Activated effector memory CD4-positive, alpha-beta T cell treated with anti-CD3 and anti-CD28 coated beads, Interleukin-2, amount 50 U/mL, for 16 hours (primary cell): ENCODE measurements at places on chromosomes 12 and 14.
A peak's percentile ranks its signal among the peaks of the same experiment; 100 is the strongest.

GRCh38 chr12:78403136-78403535 is 461.4 kb upstream of the SYT1 start:
- no peak for DNase-seq

DNA sequence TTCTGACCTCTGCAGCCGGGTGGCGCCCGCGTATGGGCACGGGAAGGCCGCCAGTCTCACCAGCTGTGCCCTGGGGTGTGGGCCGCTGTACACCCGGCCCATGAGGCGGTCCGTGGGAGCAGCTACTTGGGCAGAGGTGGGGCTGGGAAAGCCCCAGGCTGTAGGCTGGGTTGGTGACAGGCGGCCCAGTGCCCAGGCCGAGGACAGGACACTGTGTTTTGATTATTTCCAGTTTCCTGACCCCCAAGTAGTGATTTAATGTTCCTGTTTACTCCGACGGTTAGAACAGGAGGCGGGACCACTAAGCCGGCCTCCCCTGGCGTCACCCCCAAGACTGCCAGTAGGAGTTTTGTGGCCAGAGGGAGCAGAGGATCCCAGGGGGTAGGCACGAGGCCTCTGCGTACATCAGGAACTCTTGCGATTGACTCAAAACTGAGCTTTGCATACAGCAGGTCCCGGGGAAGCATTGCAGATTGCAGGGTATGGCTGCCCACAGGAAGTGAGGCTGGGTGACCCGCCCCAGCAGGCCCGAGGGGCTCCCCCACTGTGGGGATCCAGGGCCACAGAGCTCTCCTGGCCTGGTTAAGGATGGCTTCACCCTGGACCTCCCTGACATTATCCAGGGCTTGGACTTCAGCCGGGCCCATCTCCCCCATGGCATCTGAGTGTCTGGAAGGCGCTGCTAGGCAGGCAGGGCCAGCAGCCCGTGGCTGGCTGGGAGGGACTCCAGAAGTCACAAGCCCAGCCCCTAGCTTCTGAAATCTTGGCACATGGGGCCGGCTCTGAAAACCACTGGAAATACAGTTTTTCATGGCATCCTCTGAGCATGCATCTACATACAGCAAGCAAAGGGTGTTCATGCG is 42.5 kb upstream of the DIO3 start:
- no peak for DNase-seq

GRCh38 chr12:52634266-52635056 is 16.1 kb upstream of the KRT73 start:
- DNase-seq, result no peak

DNA sequence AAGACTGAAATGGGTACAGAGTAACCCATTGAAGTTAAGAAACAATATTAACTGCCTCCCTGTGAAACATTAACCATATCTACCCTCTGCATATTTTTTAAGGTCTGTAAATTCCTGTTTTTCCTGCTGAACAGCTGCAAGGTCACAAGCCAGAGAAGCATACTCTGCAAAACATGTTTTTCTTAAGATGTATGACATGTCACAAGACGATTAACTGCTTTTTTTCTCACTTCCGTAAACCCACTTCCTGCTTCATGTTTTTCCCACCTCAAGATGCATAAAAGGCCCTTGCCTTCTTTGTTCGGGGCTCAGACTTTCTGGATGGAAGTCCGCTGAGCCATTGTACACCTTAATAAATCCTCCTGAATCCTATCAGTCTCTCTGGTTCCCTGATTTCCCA is 504.7 kb upstream of the MIS18BP1 start:
- no peak for DNase-seq

DNA sequence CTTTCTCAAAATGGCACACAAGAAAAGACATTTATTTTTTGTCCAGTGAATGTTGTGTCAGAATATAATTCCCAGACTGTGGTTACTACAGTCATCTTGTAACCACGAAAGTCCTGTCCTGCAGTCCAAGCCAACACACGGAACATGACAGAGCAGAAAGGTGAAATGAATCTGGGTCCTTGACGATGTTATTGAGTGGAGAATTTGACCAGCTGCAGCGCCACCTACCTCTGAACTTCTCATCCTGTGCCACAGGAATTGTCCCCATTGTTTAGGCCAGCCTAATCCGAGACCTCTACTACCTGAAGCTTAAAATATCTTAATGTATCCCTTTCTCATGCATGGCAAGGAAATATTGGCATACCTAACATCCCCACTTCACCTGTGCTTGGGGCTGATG is 64.1 kb upstream of the OTX2 start:
- DNase-seq, result no peak

GRCh38 chr12:19453961-19454360 is 14.7 kb downstream of the AEBP2 start:
- DNase-seq, result no peak

GRCh38 chr14:50615552-50615951 is 52.6 kb downstream of the SAV1 start:
- no peak for DNase-seq

- no peak for DNase-seq
Measured at GRCh38 chr14:29273513-29273912, 506.9 kb downstream of the FOXG1 start.

- DNase-seq, result peak; percentile 68
Measured at GRCh38 chr14:69358233-69358963, 39.7 kb downstream of the ERH start.

GRCh38 chr14:70086685-70087379 is 101.9 kb downstream of the SLC8A3 start:
- no peak for DNase-seq

DNA sequence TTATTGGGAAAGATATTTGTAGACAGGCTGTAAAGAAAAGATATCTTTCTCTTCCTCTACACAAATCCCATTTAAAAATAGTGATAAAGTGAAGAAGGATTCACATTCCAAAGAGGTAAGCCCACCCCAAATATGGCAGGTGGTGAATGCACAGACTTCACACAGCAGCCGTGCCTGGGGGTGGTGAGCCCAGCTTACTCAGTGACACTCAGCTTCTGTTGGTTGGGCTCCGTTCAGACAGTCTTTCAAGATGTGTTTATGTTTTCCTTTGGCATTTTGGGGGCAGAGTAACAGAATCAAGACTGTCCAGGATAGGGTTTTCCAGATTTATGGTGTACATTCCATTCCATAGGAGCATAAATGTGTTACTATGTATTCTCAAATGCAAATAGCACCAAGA is 4.1 kb upstream of the COL2A1 start:
- DNase-seq, result no peak

DNA sequence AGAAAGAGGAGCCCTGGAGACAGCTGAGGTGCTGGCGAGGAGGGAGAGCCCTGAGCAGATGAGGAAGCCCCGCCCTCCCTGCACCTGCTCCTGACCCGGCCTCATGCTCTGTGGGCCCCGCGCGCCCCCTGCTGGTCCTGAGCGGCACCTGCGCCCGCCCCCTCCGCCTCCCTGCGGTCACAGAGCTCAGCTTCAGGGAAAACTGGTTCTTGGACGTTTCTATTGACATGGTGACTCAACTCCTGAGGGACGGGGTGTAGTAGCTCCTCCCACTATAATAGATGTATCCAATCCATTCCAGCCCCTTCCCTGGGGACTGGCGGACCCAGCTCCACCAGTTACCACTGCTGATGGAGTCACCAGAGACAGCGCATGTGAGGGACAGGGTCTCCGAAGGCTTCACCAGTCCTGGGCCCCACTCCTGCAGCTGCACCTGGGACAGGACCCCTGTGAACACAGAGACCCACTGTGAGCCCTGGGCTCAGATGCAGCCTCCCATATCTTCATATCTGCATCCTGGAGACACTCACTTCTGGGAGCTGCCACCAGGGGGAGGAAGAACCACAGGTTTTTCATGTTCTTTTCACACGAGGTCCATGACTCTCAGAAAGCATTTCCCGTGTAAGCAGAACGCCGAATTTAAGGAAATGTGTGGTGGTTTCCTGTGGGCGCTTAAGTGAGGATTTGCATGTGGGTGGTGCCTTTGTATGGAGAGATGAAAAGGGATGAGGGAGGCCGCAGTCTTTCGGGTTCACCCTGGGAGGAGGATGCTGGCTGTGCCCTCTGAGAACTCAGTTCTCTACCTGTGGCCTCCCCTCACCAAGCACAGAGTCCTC is 1346.4 kb downstream of the TMEM121 start:
- peak; percentile 94 for DNase-seq

GRCh38 chr12:94203796-94204195 is 55.4 kb downstream of the PLXNC1 start:
- no peak for DNase-seq

- no peak for DNase-seq
Measured at GRCh38 chr12:92431146-92431545, 271.6 kb upstream of the PLEKHG7 start.
